ENCODE measurements at places on chromosomes 3 and 15.

DNA sequence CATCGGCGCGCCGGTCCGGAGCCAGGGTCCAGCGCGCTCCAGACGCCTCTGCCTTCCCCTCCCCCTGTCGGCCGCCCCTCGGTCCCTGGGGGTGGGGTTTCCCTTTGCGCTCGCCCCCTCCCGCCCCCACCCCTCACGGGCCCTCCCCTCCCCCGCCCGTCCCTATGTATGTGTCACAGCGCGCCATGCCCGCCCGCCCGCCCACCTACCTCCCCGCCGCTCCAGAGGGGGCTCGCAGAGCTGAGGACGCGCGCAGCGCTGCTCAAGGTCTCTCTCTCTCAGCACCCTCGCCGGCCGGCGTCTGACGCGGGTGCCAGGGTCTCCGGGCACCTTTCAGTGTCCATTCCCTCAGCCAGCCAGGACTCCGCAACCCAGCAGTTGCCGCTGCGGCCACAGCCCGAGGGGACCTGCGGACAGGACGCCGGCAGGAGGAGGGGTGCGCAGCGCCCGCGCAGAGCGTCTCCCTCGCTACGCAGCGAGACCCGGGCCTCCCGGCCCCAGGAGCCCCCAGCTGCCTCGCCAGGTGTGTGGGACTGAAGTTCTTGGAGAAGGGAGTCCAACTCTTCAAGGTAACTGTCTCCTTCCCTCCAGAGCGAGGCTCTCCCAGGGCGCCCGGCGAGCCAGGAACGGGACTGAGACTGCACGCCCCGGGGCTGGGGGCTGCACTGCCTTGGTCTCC lies at the start of gene ACAN:
Gene ACAN, plus strand, starts transcription at position 196 of the 679 bp plus-strand sequence. CDS start 32,771 bp downstream, outside the sequence.
- peak; percentile 69 for DNase-seq

DNA sequence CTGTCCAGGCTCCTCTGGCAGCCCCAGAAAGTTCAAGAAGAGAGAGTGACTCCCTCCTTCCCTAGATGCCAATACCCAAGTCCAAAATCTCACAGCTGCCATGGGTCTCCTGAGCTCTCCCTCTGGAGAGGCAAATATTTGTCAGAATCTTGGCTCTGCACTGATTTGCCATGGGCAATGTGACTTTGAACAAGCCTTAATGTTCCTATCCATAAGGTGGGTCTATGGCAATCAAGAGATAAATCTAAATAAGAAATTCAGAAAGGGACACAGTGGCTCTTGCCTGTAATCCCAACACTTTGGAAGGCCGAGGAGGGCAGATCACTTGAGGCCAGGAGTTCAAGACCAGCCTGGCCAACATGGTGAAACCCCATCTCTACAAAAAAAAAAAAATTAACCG lies 12.4 kb upstream of the WNT7A start:
- no peak for DNase-seq

- peak; percentile 13 for DNase-seq
Measured at GRCh38 chr15:58115692-58116091, 22.5 kb upstream of the AQP9 start.

GRCh38 chr15:68709876-68710275 lies 110.8 kb downstream of the ANP32A start:
- no peak for DNase-seq

DNA sequence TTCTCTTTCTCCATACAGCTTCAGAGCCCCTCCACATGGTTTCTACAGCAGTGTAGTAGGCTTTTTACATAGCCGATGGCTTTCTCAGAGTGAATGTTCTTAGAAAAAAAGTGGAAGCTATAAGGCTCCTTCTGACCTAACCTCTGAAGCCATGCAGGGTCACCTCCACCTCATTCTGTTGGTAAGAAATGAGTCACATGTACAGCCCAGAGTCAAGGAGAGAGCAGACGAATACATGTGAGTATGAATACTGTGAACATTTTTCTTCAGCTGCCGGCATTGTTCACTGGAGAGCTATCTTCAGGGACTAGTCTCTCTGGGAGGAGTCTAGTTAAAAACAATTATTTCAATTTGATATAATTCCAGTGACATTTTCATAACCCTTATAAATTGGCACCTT lies 68.2 kb upstream of the THRB start:
- DNase-seq, result no peak

GRCh38 chr3:109241459-109242186 lies 74.7 kb downstream of the DPPA2 start:
- DNase-seq, result no peak

- DNase-seq, result no peak
Measured at GRCh38 chr3:31668242-31668641, 135.5 kb downstream of the STT3B start.

Measured in fibroblast of skin of scalp (primary cell).